GM18507 (cell line): ENCODE measurements at places on chromosomes 12 and 14.

- no peak for DNase-seq
These were observed 5.7 kb downstream of the ARPC3 start for GRCh38 chr12:110444455-110444854.

GRCh38 chr14:56386024-56386423 is 193.6 kb upstream of the TMEM260 start:
- no peak for DNase-seq

DNA sequence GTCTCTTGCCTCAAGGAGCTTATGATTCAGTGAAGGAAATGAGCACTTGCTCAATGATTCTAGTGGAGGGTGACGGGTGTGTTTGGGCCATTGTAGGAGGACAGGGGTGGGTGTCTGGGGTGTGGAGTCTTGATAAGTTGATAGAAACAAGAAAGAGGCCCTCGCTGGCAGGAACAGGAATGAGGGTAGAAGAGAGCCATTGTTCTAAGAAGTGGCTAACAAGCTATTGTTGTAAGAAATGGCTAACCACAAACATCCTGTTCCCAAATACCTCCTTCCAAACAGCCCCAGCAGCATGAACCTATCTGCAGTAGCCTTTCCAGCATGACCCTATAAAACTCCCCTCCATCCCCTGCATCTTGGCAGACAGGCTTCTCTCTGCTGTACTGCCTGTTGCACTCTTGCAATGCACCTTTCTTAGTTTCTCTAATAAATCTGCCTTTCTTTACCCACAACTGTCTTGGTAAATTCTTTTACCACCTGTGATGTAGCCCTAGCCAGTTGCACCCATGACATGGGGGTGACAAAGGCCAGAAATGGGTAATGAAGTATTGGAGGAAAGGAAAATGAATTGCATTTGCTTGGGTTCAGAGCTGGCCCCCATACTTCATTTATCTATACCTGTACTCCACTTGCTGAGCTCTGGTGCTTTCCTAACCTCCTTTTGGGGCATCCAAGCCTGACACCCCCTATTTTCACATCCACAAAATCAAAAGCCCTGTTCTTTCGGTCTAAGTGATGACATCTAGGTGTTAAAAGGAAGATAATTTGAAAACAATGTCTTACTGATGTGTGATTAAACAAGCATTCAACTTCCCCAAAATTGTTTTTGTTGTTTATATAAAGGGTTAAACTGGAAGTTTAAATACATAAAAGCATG is 389.1 kb downstream of the GRIN2B start:
- no peak for DNase-seq

GRCh38 chr14:56046546-56046945 is 71.7 kb upstream of the PELI2 start:
- no peak for DNase-seq

GRCh38 chr12:88391556-88391955 is 188.7 kb downstream of the KITLG start:
- no peak for DNase-seq

DNA sequence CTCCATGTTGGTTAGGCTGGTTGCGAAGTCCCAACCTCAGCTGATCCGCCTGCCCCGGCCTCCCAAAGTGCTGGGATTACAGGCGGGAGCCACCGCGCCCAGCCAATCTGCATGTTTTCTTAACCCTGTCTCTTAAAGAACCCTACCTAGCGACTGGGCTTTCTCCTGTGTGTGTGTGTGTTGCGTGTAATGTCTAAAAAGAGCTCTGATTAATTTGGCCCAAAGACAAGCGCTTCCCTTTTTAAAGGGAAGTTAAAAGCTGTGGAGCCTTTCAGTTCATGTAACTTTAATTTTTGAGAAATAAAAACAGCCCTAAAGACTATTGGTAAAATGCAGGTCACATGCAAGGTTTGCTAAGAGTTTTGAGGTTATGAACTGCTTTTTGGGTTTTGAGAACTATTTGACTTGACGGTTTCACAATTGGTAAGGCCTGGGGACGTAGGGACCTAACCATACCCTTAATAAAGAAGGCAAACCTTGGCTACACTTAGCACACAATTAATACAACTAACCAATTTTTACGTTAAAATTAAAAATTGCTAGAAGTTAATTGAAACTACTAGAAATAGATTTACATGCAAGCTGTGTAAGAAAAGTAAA is 103.2 kb downstream of the KCNMB4 start:
- no peak for DNase-seq

DNA sequence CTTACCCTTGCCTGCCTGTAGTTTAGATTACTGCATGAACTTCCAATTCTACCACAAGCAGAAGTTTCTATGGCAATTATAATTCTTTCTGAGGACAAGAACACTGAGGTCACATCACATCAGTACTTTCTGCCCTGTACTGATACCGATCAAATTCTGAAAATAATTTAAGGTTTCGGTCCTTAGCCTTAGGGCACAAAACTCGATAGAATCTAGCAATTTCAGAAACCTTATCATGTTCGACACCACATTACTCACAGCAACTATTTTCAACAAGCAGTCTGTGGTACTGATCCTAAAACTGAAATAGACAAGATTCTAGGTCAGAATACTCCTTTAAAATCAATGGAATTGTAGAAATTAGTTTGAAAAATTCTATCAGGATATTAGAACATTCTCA is 187.0 kb upstream of the LRFN5 start:
- no peak for DNase-seq

- no peak for DNase-seq
These were observed 49.9 kb downstream of the PTHLH start for GRCh38 chr12:27922531-27923139.

DNA sequence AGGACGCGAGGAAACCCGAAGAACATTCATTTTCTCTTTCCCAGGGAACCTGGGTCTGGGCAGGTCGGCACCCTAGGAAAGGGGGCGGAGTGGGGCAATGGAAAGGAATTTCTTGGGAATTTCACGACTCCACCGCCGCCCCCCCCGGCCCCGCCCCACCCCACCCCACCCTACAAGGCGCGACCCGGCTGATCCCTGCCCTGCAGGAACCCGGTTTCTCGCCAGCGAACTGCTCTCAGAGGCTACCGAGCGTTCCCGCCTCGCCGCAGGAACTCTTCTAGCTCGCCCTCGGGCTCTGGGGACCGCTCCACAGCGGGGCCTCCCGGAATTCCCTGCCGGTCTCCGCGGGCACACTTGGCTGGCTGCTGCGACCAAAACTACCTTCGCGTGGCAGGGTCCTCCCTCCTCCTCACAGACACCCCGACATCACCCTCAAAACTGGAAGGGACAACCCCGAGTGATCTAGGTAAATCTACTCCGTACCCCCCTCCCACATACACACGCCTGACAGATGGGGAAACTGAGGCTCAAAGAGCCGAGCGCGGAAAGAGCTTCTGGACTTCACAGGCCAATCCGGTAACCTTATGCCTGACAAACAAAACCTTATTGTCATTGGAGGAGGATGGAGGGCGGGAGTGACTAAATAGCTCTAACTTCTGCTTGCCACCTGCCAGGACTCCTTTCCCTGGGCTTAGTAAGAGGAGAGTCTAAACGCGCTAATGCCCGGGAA is 785 bp upstream of the ACTN1 start:
- no peak for DNase-seq
